ENCODE measurements at places on chromosomes 13 and 19.

- peak overlapping the region; percentile 9 for H3K4me3 ChIP-seq
- H3K36me3 ChIP-seq = no peaks in the 10 kb centered on the region
- no peaks in the 10 kb centered on the region for H3K27me3 ChIP-seq
Observed at GRCh38 chr19:50465986-50466705, 10.2 kb upstream of the EMC10 start.

DNA sequence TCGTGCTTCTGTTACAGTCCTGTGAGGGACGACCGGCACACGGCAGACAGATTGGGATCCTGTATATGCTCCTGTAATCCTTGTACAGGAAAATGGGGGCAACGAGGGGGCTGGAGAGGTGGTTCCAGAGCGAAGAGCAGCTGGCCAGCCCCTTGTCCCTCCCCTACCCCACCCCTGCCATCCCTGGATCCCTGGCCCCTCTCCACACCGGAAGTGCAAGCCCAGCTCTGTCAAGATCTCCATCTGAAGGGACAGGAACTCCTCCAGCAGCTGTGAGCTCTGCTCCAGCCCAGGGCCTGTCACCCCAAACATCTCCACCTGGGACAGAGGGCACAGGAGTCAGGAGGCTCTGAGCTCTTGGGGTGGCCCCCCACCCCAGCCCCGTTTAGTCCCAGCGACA is 5.5 kb upstream of the CCER2 start:
- H3K4me1 ChIP-seq = no peaks in the 10 kb centered on the region
- no peak overlapping the region for H3K27ac ChIP-seq
- H3K4me3 ChIP-seq = no peak overlapping the region
- peaks cover 4% of the 10 kb centered on the region for H3K36me3 ChIP-seq
- 0 out of 2 replicates have a peak, but pooled peaks cover under 1% of the 10 kb centered on the region for H3K27me3 ChIP-seq

DNA sequence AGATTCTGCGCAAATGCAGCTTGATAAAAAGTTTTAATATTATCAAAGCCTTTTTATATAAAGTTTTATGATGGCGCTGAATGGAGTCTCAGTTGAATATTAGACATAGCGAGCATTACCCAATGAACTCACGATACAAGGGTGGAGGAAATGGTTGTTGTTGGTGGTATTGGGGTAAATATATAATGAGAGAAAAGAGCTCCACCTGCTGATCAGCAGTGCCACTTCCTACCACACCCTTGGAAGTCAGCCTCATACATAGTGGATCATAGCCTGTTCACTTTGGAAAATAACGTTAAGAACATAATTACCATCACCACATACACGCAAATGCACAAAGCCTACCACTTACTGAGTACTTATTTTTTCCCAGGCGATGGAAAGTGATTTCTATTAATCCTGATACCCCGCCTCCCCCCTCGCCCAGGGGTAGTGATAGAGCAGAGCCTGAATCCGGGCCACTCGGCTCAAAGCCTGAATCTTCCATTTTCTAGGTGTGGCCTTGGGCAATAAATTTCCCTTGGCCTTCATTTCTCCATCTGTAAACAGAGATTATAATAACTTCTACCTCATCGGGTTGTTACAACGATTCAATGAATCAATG is 358.3 kb downstream of the KLF5 start:
- H3K27ac ChIP-seq = no peak overlapping the region
- no peaks in the 10 kb centered on the region for H3K36me3 ChIP-seq
- H3K27me3 ChIP-seq = no peaks in the 10 kb centered on the region
- peak; percentile 30 for DNase-seq
- no peak overlapping the region for H3K4me3 ChIP-seq

- no peaks in the 10 kb centered on the region for H3K4me1 ChIP-seq
- no peak for DNase-seq
- no peak overlapping the region for H3K27ac ChIP-seq
- H3K36me3 ChIP-seq = no peaks in the 10 kb centered on the region
- H3K27me3 ChIP-seq = no peaks in the 10 kb centered on the region
Observed at GRCh38 chr13:96834626-96835025, 159.7 kb downstream of the OXGR1 start.

GRCh38 chr19:34540811-34541557 is 59.4 kb downstream of the WTIP start:
- H3K36me3 ChIP-seq = no peaks in the 10 kb centered on the region
- DNase-seq = no peak
- H3K4me1 ChIP-seq = no peaks in the 10 kb centered on the region

GRCh38 chr13:112065867-112066623 is 904 bp upstream of the SOX1 start:
- H3K27me3 ChIP-seq = peaks cover 95% of the 10 kb centered on the region
- peaks cover 63% of the 10 kb centered on the region for H3K4me1 ChIP-seq
- peak; percentile 83 for DNase-seq
- no peak overlapping the region for H3K27ac ChIP-seq
- no peaks in the 10 kb centered on the region for H3K36me3 ChIP-seq

- peaks cover 14% of the 10 kb centered on the region for H3K4me1 ChIP-seq
- H3K4me3 ChIP-seq = no peak overlapping the region
- no peak for DNase-seq
- no peaks in the 10 kb centered on the region for H3K36me3 ChIP-seq
Observed at GRCh38 chr19:389255-389934, 19.6 kb downstream of the C2CD4C start.

DNA sequence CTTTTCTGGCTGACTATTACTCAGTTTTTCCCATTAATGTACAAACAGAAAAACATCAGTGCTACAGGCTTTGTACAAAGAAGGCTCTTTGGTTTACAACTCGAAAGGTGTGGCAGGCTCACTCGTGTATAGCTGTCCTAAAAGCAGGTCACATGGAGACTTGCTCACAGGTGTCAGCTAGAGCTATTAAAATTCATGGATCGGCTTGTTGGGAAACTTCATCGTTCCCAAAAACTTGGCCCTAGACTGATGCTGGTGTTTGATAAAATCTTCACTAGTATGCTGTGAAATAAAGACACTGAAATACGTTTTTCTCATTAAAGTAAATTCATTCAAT is 64.9 kb downstream of the MBNL2 start:
- no peak overlapping the region for H3K27ac ChIP-seq
- no peaks in the 10 kb centered on the region for H3K36me3 ChIP-seq
- no peaks in the 10 kb centered on the region for H3K27me3 ChIP-seq

DNA sequence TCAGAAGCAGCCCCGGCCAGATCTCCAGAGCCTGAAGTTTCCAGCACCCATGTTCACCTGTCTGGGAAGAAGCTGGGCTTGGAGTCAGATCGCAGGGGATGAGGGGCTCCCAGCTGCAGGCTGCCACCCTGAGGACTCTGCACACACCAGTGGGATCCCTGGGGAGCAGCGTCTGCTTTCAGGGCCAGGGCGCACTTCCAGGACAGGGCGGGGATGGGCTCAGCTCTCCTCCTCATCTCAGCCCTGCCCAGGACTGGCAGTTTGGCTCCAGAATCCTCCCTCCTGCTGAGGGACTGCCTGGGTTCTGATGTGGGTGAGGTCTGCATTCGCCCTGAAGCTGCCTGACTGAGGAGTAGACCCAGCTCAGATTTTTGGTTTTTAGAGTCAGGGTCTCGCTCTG is 3.5 kb downstream of the SLC7A9 start:
- no peak overlapping the region for H3K4me3 ChIP-seq
- H3K36me3 ChIP-seq = no peaks in the 10 kb centered on the region
- no peaks in the 10 kb centered on the region for H3K27me3 ChIP-seq
- no peaks in the 10 kb centered on the region for H3K4me1 ChIP-seq
- no peak overlapping the region for H3K27ac ChIP-seq
- DNase-seq = no peak

GRCh38 chr19:10361569-10362011 is 18.8 kb downstream of the TYK2 start:
- H3K4me1 ChIP-seq = no peaks in the 10 kb centered on the region
- H3K4me3 ChIP-seq = no peak overlapping the region
- DNase-seq = no peak

- no peaks in the 10 kb centered on the region for H3K36me3 ChIP-seq
- H3K27ac ChIP-seq = no peak overlapping the region
- no peaks in the 10 kb centered on the region for H3K27me3 ChIP-seq
- H3K4me1 ChIP-seq = no peaks in the 10 kb centered on the region
- no peak overlapping the region for H3K4me3 ChIP-seq
Observed at GRCh38 chr13:100753376-100753775, 78.8 kb upstream of the TMTC4 start.

GRCh38 chr13:85970727-85971126 is 171.5 kb upstream of the SLITRK6 start:
- no peak overlapping the region for H3K4me3 ChIP-seq
- no peaks in the 10 kb centered on the region for H3K4me1 ChIP-seq
- H3K27me3 ChIP-seq = no peaks in the 10 kb centered on the region

DNA sequence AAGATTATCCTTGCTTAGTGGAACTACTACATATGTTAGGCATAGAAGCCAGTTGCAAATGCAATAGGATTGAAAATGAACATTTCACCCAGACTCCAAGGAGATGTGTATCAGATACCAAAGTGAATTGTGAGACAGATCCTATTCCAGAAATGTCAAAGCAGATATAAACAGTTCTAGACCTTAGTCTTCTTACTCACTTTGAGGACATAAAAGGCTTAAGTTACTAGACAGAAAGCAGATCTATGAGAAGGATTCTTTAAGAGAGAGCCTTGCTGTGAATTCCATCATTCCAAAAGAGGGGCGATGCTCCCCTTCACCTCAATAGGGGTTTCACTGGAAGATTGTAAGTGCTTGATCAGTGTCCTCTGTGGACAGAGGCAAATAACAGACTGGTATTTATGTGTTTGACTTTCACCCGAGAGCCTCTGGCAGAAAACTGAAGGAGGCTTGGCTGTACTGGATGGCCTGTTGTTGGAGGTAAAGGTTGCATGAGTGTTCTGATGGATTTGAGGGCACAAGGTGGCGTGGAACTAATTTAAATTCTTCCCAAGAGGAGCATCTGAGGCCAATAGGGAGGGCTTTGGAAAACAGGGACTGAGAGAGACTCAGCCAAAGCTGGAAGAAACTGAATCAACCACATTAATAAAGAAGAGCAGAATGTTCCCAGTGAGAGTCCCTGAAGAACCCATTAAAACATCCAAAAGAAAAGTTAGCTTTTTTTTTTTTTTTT is 194.8 kb downstream of the DCLK1 start:
- H3K27ac ChIP-seq = no peak overlapping the region
- no peaks in the 10 kb centered on the region for H3K27me3 ChIP-seq
- peaks cover 13% of the 10 kb centered on the region for H3K36me3 ChIP-seq
- H3K4me3 ChIP-seq = no peak overlapping the region
- H3K4me1 ChIP-seq = no peaks in the 10 kb centered on the region

Data from GM23338 (cell line).